Subcutaneous preadipocyte (primary cell): ENCODE measurements at places on chromosomes 2 and 18. TPM values are rescaled to one million over a fixed set of nuclear protein-coding genes. Genes with fewer than 3 reads are reported as not detected.

The CDH19 gene
- not detected in 2 replicates for total RNA-seq

The KRTCAP3 gene
- total RNA-seq = 0.39 TPM in 1 of 2 replicates, not detected in the other

The SCG2 gene
- total RNA-seq = 0.39 and 1.1 TPM in 2 replicates

The EFHD1 gene
- total RNA-seq = not detected in 2 replicates

The RAB6C gene
- not detected in 2 replicates for total RNA-seq

The TMEM37 gene
- total RNA-seq = 0.20 TPM in 1 of 2 replicates, not detected in the other

The CD207 gene
- not detected in 2 replicates for total RNA-seq

The ZNF2 gene
- 7.0 and 7.2 TPM in 2 replicates for total RNA-seq

The MRPL19 gene
- 32.3 and 36.8 TPM in 2 replicates for total RNA-seq

The HRH4 gene
- under 0.01 TPM in 1 of 2 replicates, not detected in the other for total RNA-seq

The TANC1 gene
- total RNA-seq = 7.7 and 11.7 TPM in 2 replicates

The ALLC gene
- total RNA-seq = not detected in 2 replicates

The IL18RAP gene
- total RNA-seq = not detected in 2 replicates

The GAL3ST2 gene
- total RNA-seq = not detected in 2 replicates

The IL36RN gene
- total RNA-seq = not detected in 2 replicates

The RAB31 gene
- total RNA-seq = 25.7 and 37.9 TPM in 2 replicates

The CCDC85A gene
- 0.20 and 0.73 TPM in 2 replicates for total RNA-seq
